ENCODE measurements at places on chromosomes 3 and 15. TPM values are rescaled to one million over a fixed set of nuclear protein-coding genes. Genes with fewer than 3 reads are reported as not detected.

DNA sequence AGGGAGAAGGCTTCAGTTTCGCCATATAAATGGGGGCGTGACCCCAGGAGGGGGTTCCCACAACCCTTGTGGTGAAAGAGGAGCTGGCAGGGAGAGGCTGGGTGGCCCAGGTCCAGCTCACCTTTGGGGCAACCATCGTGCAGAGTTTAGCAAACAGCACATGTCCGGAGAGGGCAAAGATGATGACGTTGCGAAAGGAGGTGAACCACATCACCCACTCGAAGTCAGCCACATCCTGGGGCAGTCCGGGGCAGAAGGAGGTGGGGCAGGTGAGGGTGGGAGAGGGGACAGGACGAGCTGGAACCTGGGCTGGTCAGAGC, 3.7 kb downstream of the HHATL start:
- peak; percentile 35 for DNase-seq

GRCh38 chr15:63834500-63835210, 907 bp upstream of the HERC1 start:
- DNase-seq: no peak

- DNase-seq: no peak
Measured at GRCh38 chr15:93050648-93051047, 38.4 kb downstream of the RGMA start.

DNA sequence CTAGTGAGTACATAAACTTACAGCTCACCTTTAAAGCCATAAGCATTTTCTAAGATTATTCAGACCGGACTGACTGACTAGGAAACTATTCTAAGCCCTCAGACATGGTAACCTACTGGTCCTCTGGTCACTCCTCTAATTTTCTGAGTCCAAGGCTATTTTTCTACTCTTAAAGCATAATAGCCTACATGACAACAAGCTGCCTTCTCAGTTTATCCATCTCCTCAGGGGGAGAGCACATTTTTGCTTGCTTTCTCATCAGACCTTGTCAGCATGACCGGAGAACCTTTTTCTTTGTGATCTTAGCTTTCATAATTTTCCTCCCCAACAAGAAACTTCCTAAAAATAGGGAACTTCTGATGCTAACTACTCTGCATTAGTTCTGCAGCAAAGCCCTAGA, 38.4 kb downstream of the UBP1 start:
- DNase-seq: no peak

- no peak for DNase-seq
Measured at GRCh38 chr3:29314727-29315088, 33.8 kb downstream of the RBMS3 start.

CTSH gene
- 144 TPM for total RNA-seq

- no peak for DNase-seq
Measured at GRCh38 chr3:143375698-143376097, 256.1 kb downstream of the CHST2 start.

DNA sequence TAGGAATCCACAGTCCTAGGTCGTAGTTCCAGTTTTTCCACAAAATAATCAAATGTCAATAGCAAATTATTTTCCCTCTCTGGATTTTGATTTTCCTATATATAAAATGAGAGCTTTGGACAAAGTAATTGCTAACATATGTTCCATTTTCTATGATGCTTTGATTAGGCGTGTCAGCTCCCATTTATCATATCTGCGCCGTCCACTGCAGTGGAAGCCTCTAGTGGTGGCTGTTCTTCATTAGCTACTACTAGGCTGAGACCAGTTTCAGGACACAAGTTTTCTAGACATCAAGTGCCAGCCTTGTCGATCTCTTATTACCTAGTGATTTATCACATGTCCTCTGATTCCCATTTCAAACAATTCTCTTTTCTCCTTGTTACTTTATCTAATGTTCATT, 271.5 kb downstream of the TUSC7 start:
- no peak for DNase-seq
